CD4-positive, alpha-beta T cell treated with Interleukin-12 subunit alpha and Interleukin-12 subunit beta, for 1 hour (primary cell): ENCODE measurements at places on chromosomes 1 and 21.
A peak's percentile ranks its signal among the peaks of the same experiment; 100 is the strongest.

DNA sequence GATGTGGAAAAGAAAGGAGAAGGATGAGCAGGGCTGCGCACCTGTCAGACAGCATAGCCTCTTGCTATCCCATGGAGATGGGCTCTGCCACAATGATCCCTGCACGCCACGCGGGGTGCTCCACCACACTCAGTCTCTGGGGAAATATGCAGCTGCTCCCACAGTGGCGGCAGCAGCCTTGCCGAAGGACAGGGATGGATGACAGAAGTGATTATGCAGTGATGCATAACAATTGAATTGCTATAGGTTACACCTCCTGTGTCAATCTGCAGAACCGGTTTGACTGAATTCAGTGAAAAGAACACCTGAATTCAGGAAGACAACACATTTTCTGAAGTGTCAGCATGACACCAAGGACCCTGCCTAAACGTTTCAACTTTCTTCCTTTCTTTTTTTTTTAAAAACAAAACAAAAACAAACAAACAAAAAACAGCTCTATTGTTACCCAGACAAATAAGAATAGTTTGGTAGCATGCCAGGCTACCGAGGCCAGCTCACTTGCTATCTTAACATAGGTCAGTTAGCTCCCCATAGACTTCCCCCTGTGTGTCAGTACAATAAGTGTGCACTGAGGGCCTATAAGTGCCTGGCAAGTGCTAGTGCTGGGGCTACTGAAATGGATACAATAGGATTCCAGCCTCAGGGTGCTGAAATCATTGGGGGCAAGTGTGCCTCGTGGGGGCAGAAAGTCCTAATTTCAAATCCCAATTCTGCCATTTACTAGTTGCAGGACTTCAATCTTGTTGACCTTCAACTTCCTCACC is 127.6 kb upstream of the LMO4 start:
- no peak for DNase-seq

DNA sequence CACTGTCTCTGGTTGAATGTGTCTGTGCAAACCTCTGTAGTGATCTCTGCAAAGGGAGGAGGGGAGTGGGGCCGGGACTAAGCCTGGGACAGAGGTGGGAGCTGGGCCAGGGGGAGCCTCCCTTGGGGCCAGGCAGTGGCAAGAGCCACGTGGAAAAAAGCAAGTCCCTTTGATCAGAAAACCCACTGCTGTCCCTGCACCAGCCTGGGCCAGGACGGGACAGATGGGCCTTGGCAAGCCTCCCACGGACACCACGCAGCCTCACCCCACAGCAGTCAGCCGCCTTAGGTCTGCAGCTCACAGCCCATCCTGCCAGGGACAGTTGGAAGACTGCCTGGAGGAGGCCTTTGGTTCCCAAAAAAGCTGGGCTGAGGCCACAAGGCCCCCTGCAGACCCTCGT is 11.7 kb upstream of the TRAPPC10 start:
- DNase-seq: no peak

DNA sequence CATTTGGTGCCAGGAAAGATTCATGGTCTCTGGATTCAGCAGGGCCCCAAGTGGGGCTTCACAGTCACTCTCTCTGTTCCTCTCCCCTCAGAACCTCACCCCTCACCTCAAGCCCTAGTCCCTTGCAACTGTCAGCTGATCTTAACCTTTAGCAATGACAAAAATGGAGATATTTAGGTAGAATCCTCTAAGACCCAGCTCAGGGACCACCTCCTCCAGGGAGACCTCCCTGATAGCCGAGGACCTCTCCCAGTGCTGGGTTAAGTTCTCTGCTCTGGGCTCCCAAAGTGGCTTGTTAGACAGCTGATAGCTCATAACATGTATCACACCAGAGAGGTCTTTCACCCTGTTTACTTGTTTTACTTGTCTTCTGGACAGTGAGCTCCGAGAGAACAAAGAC is 257.6 kb upstream of the KIAA0040 start:
- DNase-seq: no peak

DNA sequence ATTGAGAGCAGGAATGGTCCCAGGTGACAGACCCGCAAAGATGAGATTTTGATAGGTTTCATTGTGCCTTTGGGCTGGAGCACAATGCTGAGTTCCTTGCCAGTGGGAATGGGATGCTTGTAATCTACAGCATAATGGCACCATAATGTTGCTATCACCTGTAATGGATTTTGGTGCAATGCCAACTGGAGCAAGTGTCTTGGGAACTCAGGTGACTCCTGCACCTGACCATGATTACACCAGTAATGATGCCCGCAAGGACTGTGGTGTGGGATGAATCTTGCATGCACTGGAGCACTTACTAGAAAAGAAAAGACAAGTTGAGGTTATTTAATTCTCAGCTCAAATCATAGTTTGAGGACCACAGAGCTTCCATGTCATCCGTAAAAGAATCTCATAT is 96.7 kb downstream of the PTPRU start:
- no peak for DNase-seq

GRCh38 chr1:216902669-216903381 is 179.6 kb upstream of the ESRRG start:
- no peak for DNase-seq

DNA sequence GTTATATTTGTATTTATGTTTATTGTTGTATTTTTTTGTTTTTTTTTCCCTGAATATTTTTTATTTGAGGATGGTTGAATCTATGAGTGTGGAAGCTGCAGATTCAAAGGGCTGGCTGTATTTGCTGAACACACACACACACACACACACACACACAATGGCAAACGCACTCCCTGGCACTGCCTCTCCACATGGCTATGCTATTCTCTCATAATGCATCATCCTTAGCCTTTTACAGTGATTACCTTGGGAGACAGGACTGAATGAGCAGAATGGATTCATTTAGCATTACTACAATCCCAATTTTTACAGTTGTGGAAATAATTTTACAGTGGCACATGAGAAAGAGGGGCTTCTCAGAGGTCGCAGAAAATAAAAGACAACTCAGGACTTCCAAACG is 390.1 kb downstream of the PCP4 start:
- no peak for DNase-seq

DNA sequence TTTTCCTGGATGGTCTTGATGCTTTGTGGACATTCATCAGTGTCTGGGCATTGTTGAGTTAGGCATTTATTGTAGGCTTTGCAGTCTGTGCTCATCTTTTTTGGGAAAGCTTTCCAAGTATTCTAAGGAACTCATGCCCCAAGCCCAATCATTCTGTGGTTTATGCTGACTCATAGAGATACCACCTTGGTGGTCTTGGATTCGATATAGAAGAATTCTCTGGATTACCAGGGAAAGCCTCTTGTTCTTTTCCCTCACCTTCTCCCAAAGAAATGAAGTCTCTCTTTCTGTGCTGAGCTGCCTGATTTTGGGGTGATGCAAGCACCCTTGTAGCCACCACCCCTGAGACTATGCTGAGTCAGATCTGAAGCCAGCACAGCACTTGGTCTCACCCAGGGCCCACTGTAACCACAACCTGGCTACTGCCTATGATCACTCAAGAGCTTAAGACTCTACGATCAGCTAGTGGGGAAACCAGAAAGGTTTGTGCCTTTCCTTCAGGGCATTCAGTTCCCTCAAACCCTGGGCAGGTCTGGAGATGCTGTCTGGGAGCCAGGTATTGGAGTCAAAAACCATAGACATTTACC is 422.6 kb downstream of the NUF2 start:
- DNase-seq: no peak

DNA sequence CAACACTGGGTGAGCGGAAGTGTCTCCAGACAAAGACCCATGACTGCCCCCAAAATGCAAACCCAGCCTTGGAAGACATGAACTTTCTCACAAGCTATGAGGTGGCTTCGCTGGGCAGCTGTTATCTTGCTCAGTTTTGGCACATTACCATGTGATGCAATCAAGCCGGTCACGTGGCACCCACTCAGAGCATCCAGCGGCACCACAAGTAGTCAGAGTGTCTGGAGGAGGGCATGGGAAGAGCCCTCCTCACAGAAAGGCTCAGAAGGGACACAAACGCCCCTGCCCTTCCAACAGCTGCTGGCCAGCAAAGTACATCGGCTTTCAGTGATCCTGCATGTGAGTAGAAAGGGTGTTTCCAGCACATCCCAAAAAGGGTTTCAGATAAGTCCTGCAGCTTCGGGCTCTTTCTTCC is 145.5 kb upstream of the IRF2BP2 start:
- DNase-seq: no peak

- no peak for DNase-seq
These were observed 128.8 kb downstream of the KCNJ6 start for GRCh38 chr21:37787456-37787855.

DNA sequence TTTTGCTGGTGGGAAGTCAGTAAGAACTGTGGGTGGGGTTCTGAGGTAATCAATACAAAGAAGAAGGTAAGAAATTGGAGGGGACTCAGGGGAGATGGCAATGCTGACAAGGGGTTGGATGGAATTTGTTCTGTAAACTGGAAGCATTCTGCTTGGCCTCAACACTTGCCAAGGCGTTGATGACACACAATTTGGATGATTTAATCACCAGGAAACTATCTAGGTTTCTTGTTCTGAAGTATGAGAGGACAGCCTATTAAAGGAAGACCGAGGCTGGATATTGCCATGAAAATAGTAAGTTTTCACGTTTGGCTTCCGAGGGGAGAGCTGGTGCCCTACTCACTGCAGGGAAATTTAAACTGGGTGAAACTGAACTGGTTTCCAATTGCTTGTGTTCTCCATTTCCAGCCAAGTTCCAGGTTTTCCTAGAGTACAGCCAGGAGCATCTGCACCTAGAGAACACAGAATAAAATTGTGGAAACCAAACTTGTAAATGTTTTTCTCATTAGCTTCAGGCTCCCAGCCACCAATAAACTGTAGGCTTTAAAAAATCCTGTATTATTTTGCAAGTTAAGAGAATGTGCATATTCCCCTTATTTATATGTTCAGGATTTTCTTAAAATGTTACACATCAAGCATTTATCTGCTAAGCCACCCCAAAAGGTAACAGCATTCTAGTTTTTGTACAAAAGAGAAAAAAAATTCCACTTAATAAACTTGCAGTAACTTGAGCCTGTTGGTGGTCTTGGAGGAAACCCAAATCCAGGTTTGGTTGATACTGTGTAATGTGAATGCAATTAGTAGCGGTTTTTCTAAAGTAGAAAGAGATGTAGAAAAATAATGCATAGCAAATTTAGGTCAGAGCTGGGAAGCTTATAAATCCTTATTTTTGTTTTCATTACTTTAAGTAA is 53.8 kb downstream of the ROR1 start:
- DNase-seq: no peak

DNA sequence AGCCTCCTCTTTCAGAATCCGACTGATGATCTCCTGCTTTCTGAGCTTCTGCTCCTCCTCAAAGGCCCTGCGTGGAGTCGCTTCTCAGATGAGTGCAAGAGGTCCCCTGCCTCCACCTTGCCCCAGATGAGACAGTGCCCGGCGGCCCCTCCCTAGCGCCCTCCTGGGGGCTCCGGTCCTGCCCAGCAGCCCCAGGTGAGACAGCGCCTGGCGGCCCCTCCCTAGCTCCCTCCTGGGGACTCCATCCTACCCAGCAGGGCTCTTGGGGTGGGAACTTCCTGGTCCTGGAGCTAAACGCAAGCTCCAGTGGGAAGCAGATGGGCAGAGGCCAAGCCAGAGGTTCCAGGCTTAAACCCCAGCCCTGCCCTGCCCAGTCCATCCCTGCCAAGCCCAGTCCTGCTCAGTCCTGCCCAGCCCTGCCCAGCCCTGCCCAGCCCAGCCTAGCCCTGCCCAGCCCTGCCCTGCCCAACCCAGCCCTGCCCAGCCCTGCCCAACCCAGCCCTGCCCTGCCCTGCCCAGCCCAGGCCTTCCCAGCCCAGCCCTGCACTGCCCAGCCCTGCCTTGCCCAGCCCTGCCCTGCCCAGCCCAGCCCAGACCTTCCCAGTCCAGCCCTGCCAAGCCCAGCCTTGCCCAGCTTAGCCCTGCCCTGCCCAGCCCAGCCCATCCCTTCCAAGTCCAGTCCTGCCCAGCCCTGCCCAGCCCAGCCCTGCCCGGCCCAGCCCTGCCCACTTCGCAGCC is 34.6 kb downstream of the CFAP74 start:
- no peak for DNase-seq

- no peak for DNase-seq
These were observed 56.3 kb downstream of the KIAA0040 start for GRCh38 chr1:175136246-175136645.

DNA sequence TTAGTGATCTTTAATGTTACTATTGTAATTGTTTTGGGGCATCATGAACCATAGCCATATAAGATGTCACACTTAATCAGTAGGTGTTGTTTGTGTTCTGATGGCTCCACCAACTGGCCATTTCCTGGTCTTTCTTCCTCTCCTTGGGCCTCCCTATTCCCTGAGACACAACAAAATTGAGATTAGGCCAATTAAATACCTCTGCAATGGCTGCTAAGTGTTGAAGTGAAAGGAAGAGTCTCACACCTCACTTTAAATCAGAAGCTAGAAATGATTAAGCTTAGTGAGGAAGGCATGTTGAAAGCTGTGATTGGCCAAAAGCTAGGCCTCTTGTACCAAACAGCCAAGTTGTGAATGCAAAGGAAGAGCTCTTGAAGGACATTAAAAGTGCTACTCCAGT is 30.7 kb downstream of the PPP2R5A start:
- peak; percentile 28 for DNase-seq

GRCh38 chr1:8945568-8945967 is at the start of gene CA6:
CA6 (plus strand) TSS chr1:8945868; CDS start chr1:8945887, 19 bp downstream.
- no peak for DNase-seq

DNA sequence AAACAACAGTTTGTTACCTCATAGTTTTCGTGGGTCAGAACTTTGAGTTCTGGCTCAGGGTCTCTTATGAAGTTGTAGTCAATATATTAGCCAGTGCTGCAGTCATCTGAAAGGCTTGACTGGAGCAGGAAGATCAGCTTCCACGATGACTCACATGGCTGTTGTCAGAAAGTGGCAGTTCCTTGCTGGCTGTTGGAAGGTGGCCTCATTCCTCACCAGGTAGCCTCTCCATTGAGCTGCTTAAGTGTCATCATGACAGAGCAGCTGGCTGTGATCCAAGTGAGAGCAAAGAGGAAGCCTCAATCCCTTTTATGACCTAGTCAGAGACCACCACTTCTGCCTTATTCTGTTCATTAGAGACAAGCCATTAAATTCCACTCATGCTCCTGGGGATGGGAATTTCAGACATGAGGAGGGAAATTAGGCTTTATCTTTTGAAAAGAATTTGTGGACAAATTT is 5.6 kb downstream of the OSBPL9 start:
- no peak for DNase-seq

- DNase-seq: no peak
These were observed 51.6 kb upstream of the HPDL start for GRCh38 chr1:45275054-45275453.

DNA sequence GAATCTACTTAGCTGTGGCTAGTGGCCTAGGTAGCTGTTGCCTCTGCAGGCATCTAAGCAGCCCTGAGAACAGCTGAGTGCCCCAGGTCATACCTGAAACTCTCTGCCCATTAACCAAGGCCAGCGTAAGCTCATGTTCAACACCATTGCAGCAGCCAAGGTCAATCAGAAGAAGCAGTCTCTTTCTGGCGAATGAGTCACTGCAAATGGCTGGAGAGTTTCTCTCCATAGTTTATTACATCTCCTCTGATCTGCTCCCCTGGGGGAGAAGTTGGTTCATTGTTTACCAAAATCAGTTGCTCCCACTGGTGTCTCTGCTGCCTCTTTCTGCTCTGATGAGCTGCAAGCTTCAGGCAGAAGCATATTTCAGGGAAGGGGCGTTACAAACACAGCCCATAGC is 6.9 kb upstream of the BCL9 start:
- no peak for DNase-seq

- no peak for DNase-seq
These were observed 79.3 kb downstream of the ADARB1 start for GRCh38 chr21:45153358-45154318.
